Stimulated activated CD8-positive, alpha-beta memory T cell treated with anti-CD3 and anti-CD28 coated beads, Interleukin-4, amount 100 ng/mL, for 1 hour (primary cell): ENCODE measurements at places on chromosomes 6 and 20.

GRCh38 chr6:30453508-30454116 is 35.7 kb upstream of the HLA-E start:
- DNase-seq, result peak; percentile 75

DNA sequence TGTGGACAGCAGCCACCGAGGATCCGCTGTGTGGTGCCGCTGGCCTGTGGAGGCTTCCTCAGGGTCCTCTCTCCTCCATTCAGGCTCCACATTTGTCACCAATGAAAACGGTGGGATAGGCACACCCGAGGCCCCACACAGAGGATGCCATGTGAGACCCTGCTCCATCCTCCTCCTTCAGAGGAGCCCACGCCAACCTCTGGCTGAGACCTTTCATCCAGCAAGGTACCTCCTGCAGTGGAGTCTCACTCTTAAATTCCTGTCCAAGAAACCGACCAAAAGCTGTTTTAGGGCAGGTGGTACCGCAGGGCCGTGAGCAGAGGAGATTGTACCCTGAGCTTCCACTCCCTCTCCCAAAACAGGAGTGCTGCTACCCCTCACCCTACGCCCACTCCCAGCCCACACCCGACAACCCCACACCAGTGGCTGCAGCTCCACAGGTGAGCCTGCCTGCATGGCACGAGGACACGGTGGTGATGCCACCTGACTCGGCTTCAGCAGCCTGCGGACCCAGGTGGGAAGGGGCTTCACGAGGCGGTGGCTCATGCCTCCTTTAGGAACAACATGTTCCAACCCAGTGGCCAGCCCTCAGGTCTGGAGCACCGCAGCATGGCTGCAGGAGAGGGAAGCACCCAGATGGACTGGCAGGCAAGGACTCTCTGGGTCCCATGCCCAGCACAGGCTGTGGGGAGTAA is 237.6 kb upstream of the AFDN start:
- no peak for DNase-seq

DNA sequence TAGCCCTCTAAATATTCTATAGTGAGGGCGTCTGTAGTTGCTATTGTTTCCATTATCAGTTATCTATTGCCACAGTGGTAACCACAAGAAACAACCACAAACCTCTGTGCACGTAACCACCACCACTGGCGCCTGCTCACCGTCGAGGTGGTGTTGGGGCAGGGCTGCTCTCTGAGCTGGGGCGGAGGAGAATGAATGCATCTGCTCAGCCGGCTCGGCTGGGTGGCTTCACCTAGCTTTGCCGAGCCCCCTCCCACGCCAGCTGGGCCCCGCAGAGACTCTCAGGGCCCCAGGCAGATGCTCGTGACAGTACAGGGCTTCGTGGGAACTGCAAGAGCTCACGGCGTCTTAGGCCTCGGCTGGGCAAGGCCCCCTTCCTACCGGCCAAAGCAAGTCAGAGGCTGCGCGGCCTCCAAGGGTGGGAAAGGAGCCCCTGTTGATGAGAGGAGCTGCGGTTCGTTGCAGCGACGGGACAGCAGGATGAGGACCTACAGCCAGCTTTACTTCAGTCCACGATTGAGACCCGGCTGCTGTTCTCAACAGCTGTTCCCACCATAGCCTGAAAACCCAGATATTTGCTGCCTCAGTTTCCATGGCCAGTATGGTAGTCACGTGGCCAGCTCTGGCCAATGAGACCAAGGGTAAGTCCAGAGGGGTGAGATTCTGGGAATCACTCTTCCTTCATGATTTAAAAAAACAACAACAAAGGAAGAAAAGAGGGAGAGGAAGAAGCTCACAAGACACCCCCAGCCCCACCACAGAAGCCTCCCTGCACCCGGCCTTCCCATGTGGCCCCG is 120.2 kb upstream of the AFDN start:
- no peak for DNase-seq

DNA sequence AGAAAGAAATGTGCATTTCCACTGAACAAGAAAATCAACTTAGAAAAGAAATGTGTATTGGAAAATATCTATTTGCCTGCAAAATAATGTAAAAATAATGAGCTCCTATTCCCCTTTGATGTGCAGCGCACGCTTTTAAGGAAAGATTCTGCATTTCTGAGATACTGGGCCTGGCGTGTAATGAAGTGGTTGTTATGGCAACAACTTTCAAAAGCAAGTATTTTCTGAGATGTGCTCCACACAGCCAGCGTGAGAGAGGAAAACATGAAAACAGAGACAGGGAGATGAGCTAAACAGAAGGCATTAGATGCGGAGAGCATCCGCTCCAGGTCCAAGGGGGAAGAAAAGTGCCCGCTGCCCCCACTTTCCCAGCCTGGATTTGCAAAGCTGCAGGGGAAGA is 39.1 kb upstream of the GTSF1L start:
- no peak for DNase-seq

- DNase-seq, result no peak
These were observed 1.7 kb upstream of the CD24 start for GRCh38 chr6:106976270-106976669.

GRCh38 chr6:84625506-84625905 is 138.9 kb downstream of the TBX18 start:
- DNase-seq, result no peak

DNA sequence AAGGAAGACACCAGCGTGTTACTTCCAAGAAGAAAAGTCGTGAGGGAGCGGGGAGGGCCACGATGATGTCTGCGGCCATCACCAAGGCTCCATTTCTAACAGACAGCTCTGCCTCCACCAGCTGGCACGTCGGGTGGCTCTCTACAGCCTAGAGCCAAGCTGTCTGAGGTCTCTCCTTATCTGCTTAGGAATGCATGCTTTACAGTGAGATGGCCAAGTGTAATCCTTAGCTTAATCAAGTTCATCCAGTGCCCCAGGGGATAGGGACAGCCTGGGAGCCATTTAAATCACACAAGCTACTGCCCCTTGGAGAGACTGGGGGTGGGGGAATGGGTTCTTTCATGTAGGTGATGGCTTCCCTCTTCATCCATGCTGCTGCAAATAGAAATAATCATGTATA is 213.8 kb upstream of the CST7 start:
- no peak for DNase-seq

- DNase-seq, result no peak
These were observed 28.3 kb downstream of the METTL24 start for GRCh38 chr6:110329714-110330436.

GRCh38 chr6:43668151-43669028 is 19.2 kb downstream of the MRPS18A start:
- DNase-seq, result no peak

DNA sequence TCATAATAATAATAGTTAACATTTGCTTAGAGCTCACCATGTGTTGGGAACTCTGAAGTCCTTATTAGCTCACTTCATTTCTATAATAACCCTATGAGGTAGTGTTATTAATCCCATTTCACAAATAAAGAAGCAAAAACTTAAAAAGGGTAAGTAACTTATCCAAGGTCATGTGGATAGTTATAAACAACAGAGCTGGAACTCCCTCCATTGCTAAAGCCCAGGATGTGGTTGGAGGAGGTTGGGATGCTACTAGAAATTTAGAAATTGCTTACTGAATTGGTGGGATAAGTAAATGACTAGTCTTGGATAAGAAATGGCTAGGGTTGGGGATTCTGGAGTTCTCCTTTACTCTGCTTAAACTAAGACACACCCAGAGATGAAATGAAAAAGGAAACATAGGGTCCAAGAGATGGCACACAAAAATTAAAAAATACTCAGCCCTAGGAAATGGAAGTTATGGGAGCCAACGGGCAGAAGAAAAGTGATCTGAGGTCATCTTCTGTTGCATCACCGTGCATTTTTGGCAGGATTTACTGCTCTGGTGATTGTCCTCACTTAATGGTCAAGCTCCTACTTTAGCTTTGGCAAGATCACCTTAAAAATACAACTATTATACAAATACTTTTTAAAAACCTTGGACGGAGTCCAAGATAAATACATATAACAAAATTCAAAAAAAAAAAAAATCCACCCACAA is 7.7 kb upstream of the CLIC5 start:
- no peak for DNase-seq
